ENCODE measurements at places on chromosomes 3 and 15. TPM values are rescaled to one million over a fixed set of nuclear protein-coding genes. Genes with fewer than 3 reads are reported as not detected.

PRR20G gene
- polyA plus RNA-seq: not detected

SCAANT1 gene
- polyA plus RNA-seq: not detected

ISL2 gene
- polyA plus RNA-seq: not detected

MB21D2 gene
- 0.61 TPM for polyA plus RNA-seq

MYNN gene
- 16.8 TPM for polyA plus RNA-seq

MEF2A gene
- polyA plus RNA-seq: 21.0 TPM

ST6GAL1 gene
- 15.3 TPM for polyA plus RNA-seq

MYH15 gene
- 0.06 TPM for polyA plus RNA-seq

FOXL2 gene
- not detected for polyA plus RNA-seq

GRCh38 chr3:126952983-126953660 lies 29.8 kb upstream of the PLXNA1 start:
- peaks cover 5% of the 10 kb centered on the region for H3K4me1 ChIP-seq
- H3K4me3 ChIP-seq: no peak overlapping the region
- peak; percentile 39 for DNase-seq
- H3K27ac ChIP-seq: no peak overlapping the region
- H3K27me3 ChIP-seq: no peaks in the 10 kb centered on the region
- H3K36me3 ChIP-seq: no peaks in the 10 kb centered on the region

DNA sequence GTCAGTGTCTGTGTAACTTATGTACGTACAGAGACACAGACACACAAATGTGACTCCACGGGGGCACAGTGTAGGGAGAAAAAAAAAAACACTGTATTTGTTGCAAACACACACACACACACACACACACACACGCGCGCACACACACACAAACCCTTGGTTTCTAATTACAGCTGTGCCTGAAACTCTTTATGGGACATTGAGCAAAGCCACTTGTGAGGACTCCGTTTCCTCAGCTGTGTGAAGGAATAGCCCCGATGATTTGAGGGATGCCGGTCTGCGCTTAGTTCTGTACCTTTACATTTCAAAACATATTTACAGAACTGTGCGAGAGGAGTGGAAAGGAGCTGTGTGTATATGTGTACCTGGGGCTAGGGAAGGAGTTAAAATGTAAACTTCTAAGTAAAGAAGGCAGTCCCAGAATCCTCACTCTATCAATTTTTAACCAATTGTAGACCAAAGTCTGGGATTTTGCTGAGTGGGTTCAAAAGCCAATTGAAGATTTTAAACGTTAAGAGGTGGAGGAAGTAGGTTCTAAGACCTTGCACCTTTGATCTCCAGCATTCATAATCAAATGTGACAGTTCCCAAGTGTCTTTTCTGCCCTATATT lies 5.3 kb upstream of the BCL6 start:
- peak; percentile 30 for DNase-seq
- H3K4me1 ChIP-seq: peaks cover 33% of the 10 kb centered on the region
- H3K36me3 ChIP-seq: no peaks in the 10 kb centered on the region
- H3K27ac ChIP-seq: peak overlapping the region; percentile 100
- no peaks in the 10 kb centered on the region for H3K27me3 ChIP-seq

DNA sequence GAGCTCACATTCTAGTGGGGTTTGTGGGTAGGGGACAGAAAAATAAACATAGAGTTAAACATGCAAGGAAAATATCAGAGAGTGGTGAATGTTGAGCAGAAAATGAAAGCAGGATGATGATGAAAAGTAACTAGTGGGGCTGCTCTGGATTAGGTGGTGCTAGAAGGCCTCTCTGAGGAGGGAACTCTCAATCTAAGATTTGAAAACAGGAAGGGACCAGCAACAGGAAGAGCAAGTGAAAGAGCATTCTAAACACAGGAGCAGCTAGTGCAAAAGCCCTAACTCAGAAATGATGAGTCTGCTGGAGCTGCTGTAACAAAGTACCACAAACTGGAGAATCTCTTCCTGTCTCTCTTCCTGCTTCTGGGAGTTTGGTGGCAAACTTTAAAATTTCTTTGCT lies 468.6 kb upstream of the AGTR1 start:
- H3K4me3 ChIP-seq: no peak overlapping the region
- H3K36me3 ChIP-seq: no peaks in the 10 kb centered on the region
- H3K27me3 ChIP-seq: no peaks in the 10 kb centered on the region
- no peak overlapping the region for H3K27ac ChIP-seq

DNA sequence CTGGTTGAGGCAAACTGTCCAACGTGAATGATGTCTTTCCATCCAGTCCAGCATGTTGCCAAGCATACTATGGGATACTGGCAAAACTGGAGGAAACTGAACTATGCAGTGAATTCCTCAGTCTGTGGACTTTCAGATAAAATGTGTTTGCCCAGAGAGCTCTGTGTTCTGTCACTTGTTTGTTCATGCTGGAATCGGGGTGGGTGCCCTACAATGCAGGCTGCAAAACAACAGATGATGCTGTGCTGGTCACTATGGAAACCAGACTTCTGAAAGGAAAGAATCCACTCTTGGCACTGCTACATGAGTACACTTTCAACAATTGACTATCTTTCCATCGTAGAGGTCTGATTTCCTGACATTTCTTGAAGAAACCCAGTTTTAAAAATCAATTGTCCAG lies 272.5 kb upstream of the ARHGEF26 start:
- no peaks in the 10 kb centered on the region for H3K4me1 ChIP-seq
- no peak overlapping the region for H3K27ac ChIP-seq
- H3K4me3 ChIP-seq: no peak overlapping the region

GRCh38 chr15:56936929-56937328 lies 18.5 kb downstream of the TCF12 start:
- H3K4me1 ChIP-seq: peaks cover 36% of the 10 kb centered on the region
- H3K27ac ChIP-seq: no peak overlapping the region
- no peak overlapping the region for H3K4me3 ChIP-seq
- H3K27me3 ChIP-seq: no peaks in the 10 kb centered on the region

DNA sequence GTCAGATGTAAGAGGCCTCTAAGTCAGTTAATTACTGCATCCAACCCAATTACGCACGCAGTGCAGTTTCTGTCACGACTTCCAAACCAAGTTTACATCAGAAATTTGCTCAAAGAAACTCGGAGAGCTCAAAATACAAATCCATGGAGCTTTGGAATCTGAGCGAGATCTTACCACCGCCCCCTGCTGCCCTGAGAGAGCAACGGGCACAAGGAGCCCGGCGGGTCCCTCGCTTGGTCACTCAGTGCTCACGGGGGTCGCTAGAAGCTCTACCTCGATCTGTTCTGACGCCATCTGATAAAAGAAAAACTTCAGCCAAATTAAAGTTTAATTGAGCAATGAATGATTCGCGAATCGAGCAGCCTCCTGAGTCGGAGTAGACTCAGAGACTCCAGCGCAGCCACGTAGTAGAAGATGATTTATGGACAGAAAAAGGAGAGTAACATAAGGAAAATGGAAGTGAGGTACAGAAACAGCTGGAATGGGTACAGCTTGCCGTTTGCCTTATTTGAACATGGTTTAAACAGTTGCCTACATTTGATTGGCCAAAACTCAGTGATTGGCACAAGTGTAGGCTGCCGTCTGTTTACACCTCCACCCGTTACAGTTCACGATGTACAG lies 232.7 kb upstream of the ATP10A start:
- H3K27ac ChIP-seq: no peak overlapping the region
- H3K36me3 ChIP-seq: no peaks in the 10 kb centered on the region
- DNase-seq: no peak
- no peaks in the 10 kb centered on the region for H3K27me3 ChIP-seq
- no peak overlapping the region for H3K4me3 ChIP-seq

DNA sequence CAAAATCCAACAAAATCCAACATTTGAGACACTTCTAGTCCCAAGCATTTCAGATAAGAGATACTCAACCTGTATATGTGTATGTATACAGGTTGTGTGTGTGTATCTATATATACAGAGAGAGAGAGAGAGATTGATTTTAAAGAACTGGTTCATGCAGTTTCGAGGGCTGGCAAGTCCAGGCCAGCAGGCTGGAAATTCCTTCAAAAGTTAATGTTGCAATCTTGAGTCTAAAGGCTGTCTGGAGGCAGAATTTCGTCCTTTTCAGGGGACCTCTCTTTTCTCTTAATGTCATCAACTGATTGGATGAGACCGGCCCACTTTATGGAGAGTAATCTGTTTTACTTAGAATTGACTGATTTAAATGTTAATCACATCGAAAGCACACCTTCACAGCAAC lies 199.6 kb upstream of the IL12A start:
- H3K36me3 ChIP-seq: no peaks in the 10 kb centered on the region
- H3K27ac ChIP-seq: no peak overlapping the region
- H3K4me3 ChIP-seq: no peak overlapping the region
- no peaks in the 10 kb centered on the region for H3K4me1 ChIP-seq
- no peaks in the 10 kb centered on the region for H3K27me3 ChIP-seq
- no peak for DNase-seq

DNA sequence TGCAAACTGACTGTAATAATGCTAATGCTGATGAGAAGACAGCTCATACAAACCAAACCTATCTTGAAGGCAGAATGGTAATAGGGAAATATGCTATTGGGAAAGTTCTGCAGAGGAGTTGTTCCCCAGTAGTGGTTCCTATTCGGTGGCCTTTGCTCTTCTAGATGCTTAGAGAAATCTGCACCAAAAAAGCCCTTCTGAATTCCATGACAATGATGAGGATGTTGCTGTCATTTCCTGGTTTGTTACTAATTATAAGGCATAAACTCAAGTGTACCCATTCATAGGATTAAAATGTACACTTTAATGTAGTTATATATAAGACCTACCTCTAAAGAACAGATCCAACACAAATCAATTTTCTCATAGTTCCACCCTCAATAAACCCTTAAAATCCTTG lies 30.1 kb downstream of the TOMM70 start:
- H3K4me1 ChIP-seq: no peaks in the 10 kb centered on the region
- peaks cover 15% of the 10 kb centered on the region for H3K36me3 ChIP-seq
- no peaks in the 10 kb centered on the region for H3K27me3 ChIP-seq
- DNase-seq: no peak
- H3K27ac ChIP-seq: no peak overlapping the region
- H3K4me3 ChIP-seq: no peak overlapping the region

GRCh38 chr3:127585813-127586413 lies 4.6 kb downstream of the TPRA1 start:
- peaks cover 33% of the 10 kb centered on the region for H3K4me1 ChIP-seq
- H3K4me3 ChIP-seq: no peak overlapping the region
- H3K27ac ChIP-seq: no peak overlapping the region
- no peak for DNase-seq
- no peaks in the 10 kb centered on the region for H3K27me3 ChIP-seq

DNA sequence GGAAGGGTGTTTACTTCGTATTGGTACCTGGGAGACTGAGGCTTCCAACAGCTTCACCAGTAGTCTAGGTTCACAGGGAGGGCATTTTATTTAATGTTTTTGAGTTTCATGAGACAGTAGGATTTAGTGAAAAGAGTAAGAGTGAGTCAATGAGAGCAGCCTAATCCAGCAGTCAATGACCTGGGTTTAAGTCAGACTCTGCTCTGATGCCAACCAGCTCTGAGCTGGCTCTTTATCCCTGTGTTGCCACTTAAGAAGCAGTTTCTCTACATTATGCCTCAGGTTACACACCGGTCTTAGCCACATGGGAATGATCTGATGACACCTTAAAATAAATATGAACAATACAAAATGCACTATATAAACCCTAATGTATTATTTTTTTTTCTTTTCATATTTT lies 59.4 kb upstream of the KCNMB2 start:
- no peaks in the 10 kb centered on the region for H3K4me1 ChIP-seq
- H3K4me3 ChIP-seq: no peak overlapping the region
- DNase-seq: no peak

DNA sequence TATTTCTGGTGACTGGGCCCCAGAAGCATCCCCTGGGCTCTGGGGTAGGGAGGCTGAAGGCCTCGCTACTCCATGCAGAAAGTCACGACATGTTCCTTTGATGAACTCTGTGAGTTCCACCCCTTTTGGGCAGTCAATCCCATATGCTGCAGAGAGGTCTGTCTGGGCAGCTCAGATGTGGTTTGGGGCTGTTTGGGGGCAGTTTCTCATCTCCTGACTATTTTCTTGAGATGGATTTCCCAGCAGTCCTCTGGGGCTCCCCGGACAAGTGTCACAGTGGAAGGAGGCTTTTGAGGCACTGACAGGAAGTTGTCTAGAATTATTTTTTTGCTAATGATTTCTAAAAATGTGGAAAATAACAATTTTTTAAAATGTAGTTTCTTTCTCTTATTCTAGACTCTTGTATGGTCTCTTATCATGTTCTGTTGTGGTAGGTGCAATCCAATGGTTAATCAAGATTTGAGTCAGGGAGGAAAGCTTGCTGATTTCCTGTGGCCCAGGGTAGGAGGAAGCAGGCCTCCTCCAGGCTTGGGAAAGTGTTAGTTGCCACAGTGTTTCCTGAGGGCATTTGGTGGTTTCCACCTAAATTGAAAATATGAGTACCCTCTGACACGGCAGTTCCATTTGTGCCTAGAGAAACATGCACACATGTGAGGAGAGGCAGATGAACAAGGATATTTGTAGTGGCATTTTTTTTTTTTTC lies 19.9 kb upstream of the TATDN2 start:
- DNase-seq: no peak
- no peak overlapping the region for H3K27ac ChIP-seq
- H3K27me3 ChIP-seq: no peaks in the 10 kb centered on the region
- H3K36me3 ChIP-seq: peaks cover 78% of the 10 kb centered on the region
- H3K4me1 ChIP-seq: peaks cover 5% of the 10 kb centered on the region

DNA sequence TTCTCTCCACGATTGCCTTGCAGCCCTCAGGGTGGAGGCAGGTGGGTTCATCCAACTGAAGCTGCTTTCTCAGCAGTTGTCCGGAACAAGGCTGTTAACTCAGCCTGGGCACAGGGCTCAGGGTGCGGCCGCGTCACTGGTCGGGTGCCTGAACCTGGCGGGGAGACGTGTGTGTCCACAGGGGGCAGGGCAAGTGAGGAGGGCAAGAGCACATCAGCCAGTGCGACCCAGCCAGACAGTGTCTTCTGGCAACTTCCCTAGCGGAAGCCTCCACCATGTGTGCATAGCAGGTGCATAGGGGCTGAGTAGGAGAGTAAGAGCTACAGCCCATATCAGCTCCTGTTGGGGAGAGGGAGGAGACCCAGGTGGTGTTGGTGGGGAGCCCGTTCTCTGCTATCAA lies 150.4 kb upstream of the THRB start:
- H3K4me1 ChIP-seq: peaks cover 4% of the 10 kb centered on the region
- DNase-seq: no peak
- no peak overlapping the region for H3K27ac ChIP-seq
- no peak overlapping the region for H3K4me3 ChIP-seq

- H3K27me3 ChIP-seq: no peaks in the 10 kb centered on the region
- no peak for DNase-seq
- H3K27ac ChIP-seq: no peak overlapping the region
- H3K4me3 ChIP-seq: no peak overlapping the region
- no peaks in the 10 kb centered on the region for H3K36me3 ChIP-seq
- no peaks in the 10 kb centered on the region for H3K4me1 ChIP-seq
These were observed 35.1 kb downstream of the MYH15 start for GRCh38 chr3:108475220-108475782.

- H3K4me3 ChIP-seq: no peak overlapping the region
- no peaks in the 10 kb centered on the region for H3K27me3 ChIP-seq
- H3K27ac ChIP-seq: no peak overlapping the region
- no peaks in the 10 kb centered on the region for H3K36me3 ChIP-seq
- H3K4me1 ChIP-seq: no peaks in the 10 kb centered on the region
These were observed 32.7 kb downstream of the WDR76 start for GRCh38 chr15:43859546-43859945.

Measured in psoas muscle (tissue), 8 donors.